Erythroblast (primary cell): ENCODE measurements at places on chromosomes 16 and 17.

DNA sequence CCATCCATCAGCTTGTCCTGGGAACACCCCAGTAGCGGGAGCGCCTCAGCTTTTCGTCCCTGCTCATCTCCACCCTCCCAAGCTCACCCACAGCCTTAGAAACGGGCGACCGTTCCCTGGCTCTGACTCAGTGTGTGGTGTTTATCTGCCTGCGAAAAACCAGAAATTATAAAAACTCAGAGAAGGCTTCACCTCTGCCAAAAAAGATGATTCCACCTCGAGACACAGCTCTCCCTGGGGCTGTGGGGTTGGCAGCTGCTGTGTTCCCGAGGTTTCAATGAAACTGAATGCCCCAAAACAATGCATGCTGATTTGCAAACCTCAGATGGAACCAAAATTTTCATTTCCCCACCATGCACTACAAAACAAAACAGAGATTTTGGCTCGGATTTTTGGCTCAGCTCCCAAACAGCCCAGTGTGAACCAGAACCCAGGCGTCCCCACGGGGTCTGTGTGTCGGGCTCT is 62.4 kb upstream of the MED9 start:
- DNase-seq: no peak

GRCh38 chr17:21190078-21190477 is 23.9 kb downstream of the TMEM11 start:
- no peak for DNase-seq

GRCh38 chr16:85601272-85601639 is 11.9 kb upstream of the GSE1 start:
- DNase-seq: no peak

- no peak for DNase-seq
These were observed 41.1 kb downstream of the NDEL1 start for GRCh38 chr17:8476741-8477140.

DNA sequence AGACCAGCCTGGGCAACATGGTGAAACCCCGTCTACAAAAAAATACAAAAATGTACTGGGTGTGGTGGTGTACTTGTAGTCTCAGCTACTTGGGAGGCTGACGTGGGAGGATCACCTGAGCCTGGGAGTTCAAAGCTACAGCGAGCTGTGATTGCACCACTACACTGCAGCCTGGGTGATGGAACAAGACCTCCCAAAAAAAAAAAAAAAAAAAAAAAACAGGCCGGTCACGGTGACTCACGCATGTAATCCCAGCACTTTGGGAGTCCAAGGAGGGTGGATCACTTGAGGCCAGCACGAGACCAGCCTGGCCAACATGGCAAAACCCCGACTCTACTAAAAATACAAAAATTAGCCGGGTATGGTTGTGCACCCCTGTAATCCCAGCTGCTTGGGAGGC is 12.7 kb upstream of the APPBP2 start:
- no peak for DNase-seq

GRCh38 chr17:61448042-61448441 is 4.2 kb upstream of the TBX4 start:
- no peak for DNase-seq

GRCh38 chr17:80260069-80260535 is 550 bp upstream of the RNF213 start:
- DNase-seq: peak; percentile 89

GRCh38 chr16:88067530-88068411 is 116.5 kb downstream of the BANP start:
- no peak for DNase-seq

DNA sequence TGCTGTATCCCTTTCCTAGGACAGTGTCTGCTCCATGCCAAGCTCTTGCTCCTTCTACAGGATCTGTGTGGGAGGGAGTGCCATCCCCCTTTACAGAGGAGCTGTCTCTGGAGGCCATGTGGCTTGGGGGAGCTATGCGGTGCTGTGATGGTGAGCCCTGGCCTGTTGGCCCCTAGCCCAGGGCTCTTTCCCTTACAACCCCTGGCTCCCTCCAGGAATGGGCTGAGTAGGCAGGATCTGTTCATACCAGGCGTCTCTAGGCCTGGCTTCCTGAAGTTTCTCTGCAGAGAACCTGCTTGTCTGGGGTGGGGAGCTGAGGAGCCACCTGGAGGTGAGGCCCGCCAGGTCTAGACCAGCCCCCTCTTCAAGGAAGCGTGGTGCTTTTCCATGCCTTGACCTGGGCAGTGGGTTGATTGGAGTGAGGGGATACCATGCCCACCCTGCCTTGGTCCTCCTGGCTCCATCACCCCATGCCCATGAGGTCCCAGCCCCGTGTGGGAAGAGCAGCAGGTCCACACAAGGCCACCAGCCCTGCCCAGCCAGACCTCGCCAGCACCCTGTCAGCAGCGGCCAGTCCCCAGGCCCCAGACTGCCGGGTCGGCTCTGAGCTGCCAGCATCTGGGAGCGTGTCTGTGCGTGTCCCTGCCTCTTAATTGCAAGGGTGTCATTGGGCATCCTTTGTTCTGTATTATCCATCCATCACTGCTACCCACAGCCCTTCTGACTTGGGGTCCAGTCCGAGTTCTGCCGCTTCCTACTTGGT is 14.7 kb downstream of the LLGL2 start:
- DNase-seq: no peak
